ENCODE measurements at places on chromosomes 7 and 10.
A peak's percentile ranks its signal among the peaks of the same experiment; 100 is the strongest.

GRCh38 chr10:21726601-21727225 lies 192.7 kb downstream of the MLLT10 start:
- no peak for DNase-seq

- DNase-seq = no peak
Measured at GRCh38 chr7:120735791-120736190, 122.2 kb downstream of the TSPAN12 start.

DNA sequence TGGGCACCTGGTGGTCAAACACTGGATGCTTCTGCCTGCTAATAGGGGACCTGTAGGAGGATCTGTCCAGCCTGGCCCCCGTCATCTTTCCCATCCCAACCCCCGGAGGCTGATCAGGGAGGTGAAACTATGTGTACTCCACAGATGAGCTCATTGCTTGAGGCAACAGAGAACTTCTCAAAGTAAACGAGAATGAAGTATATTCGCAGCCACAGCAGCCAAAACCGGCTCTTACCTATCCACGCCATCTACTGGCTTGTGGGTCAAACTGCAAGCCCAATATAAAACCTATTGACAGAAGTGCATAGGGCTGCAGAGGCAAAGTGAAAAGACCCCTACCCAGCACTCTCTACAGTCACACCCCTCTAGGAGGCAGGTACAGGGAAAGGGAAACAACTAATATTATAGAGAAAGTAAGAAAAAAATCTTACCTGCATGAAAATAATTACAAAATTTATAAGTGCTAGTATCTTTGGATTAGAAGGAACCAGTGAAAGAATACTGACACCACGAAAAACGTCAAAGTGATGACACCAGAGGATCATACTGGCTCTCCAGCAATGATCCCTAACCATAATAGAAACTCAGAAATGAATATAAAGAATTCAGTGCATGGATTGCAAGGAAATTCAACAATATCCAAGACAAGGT lies 973.5 kb downstream of the ANKRD7 start:
- peak; percentile 3 for DNase-seq

- DNase-seq = no peak
Measured at GRCh38 chr7:135855846-135856245, 107.2 kb upstream of the FAM180A start.
